CD8-positive, alpha-beta memory T cell (primary cell): ENCODE measurements at places on chromosomes 5 and 9. TPM values are rescaled to one million over a fixed set of nuclear protein-coding genes. Genes with fewer than 3 reads are reported as not detected.

The TRIM14 gene
- total RNA-seq = 52.1 TPM

The KIF4B gene
- total RNA-seq = 0.09 TPM

The SV2C gene
- not detected for total RNA-seq

The BRINP1 gene
- total RNA-seq = not detected

- H3K4me1 ChIP-seq = no peaks in the 10 kb centered on the region
- H3K27me3 ChIP-seq = no peaks in the 10 kb centered on the region
- no peak overlapping the region for H3K4me3 ChIP-seq
- no peaks in the 10 kb centered on the region for H3K36me3 ChIP-seq
- no peak overlapping the region for H3K27ac ChIP-seq
Observed at GRCh38 chr5:67730917-67731474, 484.6 kb upstream of the PIK3R1 start.

- no peak overlapping the region for H3K27ac ChIP-seq
- no peak overlapping the region for H3K4me3 ChIP-seq
- DNase-seq = no peak
- H3K27me3 ChIP-seq = no peaks in the 10 kb centered on the region
- peaks cover 29% of the 10 kb centered on the region for H3K36me3 ChIP-seq
- H3K4me1 ChIP-seq = peaks cover 32% of the 10 kb centered on the region
Observed at GRCh38 chr9:94176608-94177007, 82.5 kb upstream of the ZNF169 start.

DNA sequence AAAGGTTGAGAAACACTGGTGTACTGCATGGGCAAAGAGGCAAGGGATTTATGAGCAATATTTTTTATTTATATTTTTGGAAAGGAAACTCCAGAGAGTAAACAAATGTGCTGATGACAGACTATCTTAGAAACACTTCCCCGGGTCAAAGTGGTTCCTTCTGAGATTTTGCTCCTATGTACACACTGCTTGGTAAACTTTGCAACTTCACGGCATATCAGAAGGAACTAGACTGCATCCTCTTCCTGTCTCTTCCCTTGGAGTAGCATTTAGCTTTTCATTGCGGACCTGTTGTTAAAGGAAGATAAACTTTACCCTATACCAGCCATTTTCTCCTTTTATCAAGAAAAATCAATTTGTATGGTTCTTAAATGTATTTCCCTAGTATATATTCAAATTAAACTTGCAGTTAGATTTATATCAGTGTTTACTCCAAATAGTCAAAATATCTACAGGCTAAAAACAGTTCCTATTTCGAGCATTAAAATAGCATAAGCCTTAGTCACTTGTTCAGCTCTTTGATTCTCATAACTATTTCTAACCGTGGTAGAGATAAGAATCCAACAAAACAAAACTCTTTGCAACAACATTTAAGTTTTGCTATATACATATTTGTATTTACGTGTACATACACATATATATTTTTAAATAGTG lies 48.0 kb upstream of the LRRC19 start:
- no peaks in the 10 kb centered on the region for H3K27me3 ChIP-seq
- no peak for DNase-seq
- H3K36me3 ChIP-seq = no peaks in the 10 kb centered on the region
- H3K27ac ChIP-seq = no peak overlapping the region
- no peaks in the 10 kb centered on the region for H3K4me1 ChIP-seq

DNA sequence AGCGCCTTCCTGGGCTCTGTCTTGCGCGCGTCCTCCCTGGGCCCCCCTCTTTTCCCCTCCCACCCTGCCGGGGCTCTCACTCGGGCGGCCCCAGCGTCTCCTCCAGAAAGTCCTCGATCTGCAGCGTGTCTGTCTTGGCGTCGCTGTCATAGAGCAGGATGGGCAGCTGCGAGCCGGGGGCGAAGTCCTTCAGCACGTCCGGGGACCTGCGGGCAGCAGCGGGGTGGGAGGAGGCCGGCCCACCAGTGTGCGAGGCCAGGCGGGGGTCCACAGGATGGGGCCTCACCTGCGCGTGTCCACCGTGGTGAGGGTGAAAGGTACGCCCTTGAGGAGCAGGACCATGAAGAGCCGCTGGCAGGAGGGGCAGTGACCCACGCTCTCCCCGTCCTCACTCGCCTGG lies 1.0 kb downstream of the CLIC3 start:
- peaks cover 55% of the 10 kb centered on the region for H3K4me1 ChIP-seq
- no peak overlapping the region for H3K4me3 ChIP-seq
- DNase-seq = no peak
- no peaks in the 10 kb centered on the region for H3K27me3 ChIP-seq
- no peak overlapping the region for H3K27ac ChIP-seq

DNA sequence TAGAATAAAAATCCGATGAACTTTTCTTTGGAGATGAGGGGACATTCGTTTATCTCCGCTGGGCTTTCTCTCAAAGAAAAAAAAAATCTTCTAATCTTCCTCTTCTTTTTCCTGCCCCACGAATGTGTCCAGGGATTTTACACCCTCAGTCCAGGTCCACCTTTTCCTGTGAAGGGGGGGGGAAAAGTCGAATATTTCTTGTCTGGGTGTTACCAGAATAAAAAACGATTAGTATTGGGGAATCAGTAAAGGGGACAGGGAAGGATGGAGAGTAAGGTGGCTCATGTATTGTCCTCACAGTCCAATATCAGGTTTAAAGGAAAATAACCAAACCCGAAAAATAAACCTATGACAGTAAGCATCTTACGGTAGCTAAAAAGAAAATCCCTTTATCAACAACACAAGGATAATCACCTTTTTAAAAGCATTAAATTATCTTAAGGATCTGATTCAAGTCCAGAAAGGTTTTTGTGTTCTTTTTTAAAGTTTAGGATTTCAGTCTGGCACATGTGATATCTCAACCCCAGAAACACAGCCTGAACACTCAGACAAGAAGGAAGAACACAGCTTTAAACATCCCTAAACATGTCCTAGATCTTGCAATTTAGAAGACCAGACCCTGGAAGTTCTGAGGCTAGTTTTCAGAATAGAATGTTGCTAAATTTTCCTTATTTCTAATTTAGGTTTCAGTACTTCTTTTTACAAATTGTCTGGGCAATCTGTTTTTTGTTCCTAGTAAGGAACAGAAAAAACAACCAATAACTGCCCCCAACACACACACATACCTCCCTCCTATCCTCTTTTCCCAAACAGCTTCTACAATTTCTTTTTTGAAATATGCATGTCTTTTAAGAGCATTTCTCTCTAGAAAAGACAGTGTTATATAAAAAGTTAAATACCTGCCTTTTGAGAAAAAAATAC lies 1.2 kb downstream of the ZNF608 start:
- no peak overlapping the region for H3K27ac ChIP-seq
- peaks cover 16% of the 10 kb centered on the region for H3K27me3 ChIP-seq
- H3K4me1 ChIP-seq = no peaks in the 10 kb centered on the region
- no peak overlapping the region for H3K4me3 ChIP-seq

GRCh38 chr5:75701856-75702255 lies 15.4 kb downstream of the POC5 start:
- H3K4me1 ChIP-seq = no peaks in the 10 kb centered on the region
- no peak overlapping the region for H3K4me3 ChIP-seq
- peaks cover 20% of the 10 kb centered on the region for H3K36me3 ChIP-seq

DNA sequence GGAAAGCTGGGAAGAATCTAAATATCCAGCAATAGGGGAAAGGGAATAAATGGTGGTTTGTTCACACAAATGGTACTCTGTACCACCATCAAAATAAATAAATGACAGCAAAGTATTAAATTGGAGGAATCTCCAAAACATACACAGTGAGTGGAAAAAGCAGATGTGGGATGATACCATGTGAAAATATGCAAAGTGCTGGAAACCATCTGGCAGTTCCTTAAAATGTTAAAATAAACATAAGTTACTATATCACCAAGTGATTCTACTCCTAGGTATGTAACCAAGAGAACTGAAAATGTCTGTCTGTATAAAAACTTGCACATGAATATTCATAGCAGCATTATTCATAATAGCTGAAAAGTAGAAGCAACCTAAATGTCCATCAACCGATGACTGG lies 41.9 kb upstream of the TEX48 start:
- H3K27me3 ChIP-seq = no peaks in the 10 kb centered on the region
- no peak for DNase-seq
- peaks cover 12% of the 10 kb centered on the region for H3K4me1 ChIP-seq
- H3K36me3 ChIP-seq = no peaks in the 10 kb centered on the region

DNA sequence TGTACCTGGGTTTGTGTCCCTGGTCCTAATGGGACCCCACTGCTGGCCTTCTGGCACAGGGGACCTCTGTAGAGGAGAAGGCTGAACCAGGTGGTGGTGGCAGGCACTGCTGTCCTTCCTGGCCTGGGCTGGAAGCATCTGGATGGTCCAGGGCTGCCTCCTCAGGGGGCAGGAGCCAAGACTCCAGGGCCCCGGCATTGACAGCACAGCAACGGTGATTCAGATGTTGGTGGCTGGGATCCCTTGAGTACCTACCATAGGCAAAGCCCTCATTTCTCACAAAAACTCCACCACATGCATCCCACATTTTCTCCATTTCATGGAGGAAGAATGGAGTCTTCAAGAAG lies 15.0 kb downstream of the FGD3 start:
- peak overlapping the region; percentile 31 for H3K4me3 ChIP-seq
- H3K4me1 ChIP-seq = peaks cover 65% of the 10 kb centered on the region
- no peaks in the 10 kb centered on the region for H3K36me3 ChIP-seq

DNA sequence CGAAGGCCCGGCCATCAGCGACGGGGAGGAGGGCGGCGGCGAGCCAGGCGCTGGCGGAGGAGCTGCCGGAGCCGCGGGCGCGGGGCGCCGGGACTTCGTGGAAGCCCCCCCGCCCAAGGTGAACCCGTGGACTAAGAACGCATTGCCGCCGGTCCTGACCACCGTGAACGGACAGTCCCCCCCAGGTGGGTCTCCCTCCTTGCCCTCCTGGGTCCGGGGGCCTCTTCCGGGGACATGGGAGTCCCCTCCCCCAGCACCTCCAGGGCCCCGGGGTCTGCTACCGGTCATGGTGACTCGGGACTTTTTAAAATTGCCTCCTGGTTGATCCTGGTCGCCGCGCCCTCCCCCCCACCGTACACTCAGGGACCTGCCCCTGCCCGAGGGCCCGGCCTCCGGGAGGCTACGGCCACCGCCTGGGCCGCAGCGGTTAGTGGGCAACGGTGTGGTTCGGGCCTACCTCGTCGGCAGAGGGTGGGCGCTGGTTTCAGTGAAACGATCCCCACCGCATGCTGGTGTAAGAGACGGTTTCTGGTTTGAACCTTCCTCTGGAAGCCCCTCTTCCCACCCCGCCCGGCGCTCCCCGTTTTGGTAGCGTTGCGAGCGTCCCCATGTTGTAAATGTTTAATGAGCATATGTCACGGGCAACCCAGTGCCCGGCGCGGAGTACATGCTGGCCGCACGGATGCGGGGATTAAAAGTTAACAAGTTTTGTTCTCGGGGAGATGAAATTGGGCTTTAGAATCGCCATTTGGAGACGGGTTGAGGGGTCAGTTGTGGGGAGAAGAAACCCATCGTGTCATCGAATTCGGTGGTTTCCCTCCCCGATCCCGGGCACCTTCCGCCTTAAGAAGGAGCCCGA lies 1.1 kb downstream of the LARP1 start:
- peak overlapping the region; percentile 93 for H3K27ac ChIP-seq
- peaks cover 49% of the 10 kb centered on the region for H3K4me1 ChIP-seq
- H3K27me3 ChIP-seq = no peaks in the 10 kb centered on the region

DNA sequence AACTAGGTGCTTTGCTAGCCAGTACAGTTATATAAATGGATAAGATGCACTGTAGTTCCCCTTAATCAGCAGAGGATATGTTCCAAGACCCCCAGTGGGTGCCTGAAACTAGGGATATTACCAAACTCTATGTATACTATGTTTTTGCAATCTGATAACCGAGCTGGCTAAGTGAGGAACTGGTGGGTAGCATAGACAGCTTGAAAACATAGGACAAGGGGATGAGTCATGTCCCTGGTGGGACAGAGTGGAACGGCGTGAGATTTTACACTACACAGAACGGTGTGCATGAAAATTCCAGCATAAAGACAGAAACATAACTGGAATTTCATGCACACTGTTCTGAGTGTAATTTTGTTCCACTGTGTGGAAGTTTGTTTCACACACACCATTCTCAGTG lies 86.9 kb downstream of the BASP1 start:
- H3K36me3 ChIP-seq = no peaks in the 10 kb centered on the region
- H3K27me3 ChIP-seq = no peaks in the 10 kb centered on the region
- no peak overlapping the region for H3K4me3 ChIP-seq
- no peaks in the 10 kb centered on the region for H3K4me1 ChIP-seq
- DNase-seq = no peak
- H3K27ac ChIP-seq = no peak overlapping the region

DNA sequence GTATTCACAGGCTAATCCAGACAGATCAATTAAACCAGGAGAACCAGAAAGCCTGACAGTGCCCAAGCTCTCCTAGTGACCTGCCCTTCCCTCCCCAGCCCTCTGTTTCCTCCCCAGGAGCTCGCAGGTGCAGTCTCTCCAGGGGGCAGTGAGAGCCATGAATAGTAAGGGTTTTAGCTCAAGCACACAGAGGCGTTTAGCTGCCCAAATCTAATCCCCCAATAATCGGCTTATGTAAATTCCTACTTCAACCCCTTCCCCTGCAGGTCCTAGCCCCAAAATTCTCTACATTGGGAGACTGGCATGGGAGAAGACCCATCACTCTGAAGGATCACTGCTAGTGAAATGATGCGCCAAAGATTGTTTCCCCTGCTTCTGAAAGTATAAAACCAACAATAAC lies 10.5 kb upstream of the TAL2 start:
- peaks cover under 1% of the 10 kb centered on the region for H3K4me1 ChIP-seq
- peaks cover 3% of the 10 kb centered on the region for H3K27me3 ChIP-seq
- DNase-seq = no peak
- no peak overlapping the region for H3K4me3 ChIP-seq
- H3K27ac ChIP-seq = no peak overlapping the region
- no peaks in the 10 kb centered on the region for H3K36me3 ChIP-seq

DNA sequence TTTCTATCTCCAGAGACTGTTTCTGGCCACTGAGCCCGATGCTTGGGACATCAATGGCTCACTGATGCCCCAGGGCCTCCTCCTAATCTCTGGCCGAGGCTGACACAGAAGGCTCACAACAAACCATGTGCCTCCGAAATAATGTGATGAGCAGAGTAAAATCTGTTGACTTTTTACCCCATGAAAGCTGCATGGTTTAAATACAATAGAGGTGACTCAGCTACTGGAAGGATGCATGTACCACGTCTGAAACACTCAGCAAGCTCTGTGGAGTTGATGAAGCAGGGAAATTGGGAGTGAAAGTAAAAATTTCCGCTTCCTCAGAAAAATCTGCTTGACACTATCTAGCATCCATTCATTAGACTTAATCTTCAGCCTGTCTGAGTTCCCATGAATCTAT lies 111.1 kb upstream of the EQTN start:
- H3K4me1 ChIP-seq = no peaks in the 10 kb centered on the region
- no peaks in the 10 kb centered on the region for H3K36me3 ChIP-seq
- H3K27me3 ChIP-seq = no peaks in the 10 kb centered on the region

- H3K27ac ChIP-seq = no peak overlapping the region
- no peaks in the 10 kb centered on the region for H3K36me3 ChIP-seq
- H3K27me3 ChIP-seq = no peaks in the 10 kb centered on the region
- no peak overlapping the region for H3K4me3 ChIP-seq
- DNase-seq = no peak
Observed at GRCh38 chr9:87427851-87428506, 69.7 kb upstream of the DAPK1 start.

DNA sequence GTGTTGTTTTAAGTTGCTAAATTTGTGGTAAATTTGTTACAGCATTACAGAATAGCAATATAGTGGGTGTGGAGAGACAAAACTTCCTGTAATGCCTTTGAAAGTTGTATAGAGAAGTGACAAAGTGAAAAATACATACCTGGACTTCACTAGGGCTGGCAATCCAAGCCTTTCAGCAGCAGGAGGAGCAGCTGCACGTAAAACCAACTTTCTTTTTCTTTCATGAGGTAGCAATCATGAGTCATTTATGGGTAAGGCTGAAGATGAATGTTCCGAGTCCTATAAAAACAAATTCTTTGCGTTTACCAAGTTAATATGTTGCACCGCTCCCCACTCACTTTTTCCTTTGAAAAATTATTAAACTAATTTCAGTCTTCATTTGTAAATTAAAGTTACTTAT lies 1138.2 kb downstream of the TAF11L14 start:
- no peak for DNase-seq
- no peaks in the 10 kb centered on the region for H3K4me1 ChIP-seq
- no peaks in the 10 kb centered on the region for H3K36me3 ChIP-seq
- H3K27me3 ChIP-seq = no peaks in the 10 kb centered on the region
